ENCODE measurements at places on chromosomes 5 and 9.

DNA sequence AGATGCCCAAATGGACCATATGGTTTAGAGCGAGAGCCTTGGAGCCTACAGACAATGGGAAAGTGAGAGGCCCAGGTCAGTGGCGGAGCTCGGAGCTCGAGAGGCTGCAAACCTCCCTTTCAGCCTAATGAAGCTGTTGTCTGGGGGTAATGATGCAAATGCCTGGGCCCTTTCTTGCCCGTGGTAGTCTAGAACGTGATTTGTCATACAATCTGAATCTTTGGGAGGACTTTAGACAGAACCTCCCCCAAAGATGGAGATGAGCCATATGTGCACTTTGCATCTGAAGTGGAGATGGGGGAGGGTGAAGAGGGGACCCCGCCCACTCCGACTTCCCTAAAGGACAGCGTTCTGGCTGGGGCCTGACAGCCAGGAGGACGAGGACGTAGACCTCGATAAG, 10.3 kb upstream of the NEUROG1 start:
- no peak for DNase-seq

GRCh38 chr5:55114061-55114460, 11.6 kb downstream of the GZMA start:
- DNase-seq = no peak

- no peak for DNase-seq
Measured at GRCh38 chr9:129567329-129567728, 53.6 kb downstream of the C9orf50 start.

DNA sequence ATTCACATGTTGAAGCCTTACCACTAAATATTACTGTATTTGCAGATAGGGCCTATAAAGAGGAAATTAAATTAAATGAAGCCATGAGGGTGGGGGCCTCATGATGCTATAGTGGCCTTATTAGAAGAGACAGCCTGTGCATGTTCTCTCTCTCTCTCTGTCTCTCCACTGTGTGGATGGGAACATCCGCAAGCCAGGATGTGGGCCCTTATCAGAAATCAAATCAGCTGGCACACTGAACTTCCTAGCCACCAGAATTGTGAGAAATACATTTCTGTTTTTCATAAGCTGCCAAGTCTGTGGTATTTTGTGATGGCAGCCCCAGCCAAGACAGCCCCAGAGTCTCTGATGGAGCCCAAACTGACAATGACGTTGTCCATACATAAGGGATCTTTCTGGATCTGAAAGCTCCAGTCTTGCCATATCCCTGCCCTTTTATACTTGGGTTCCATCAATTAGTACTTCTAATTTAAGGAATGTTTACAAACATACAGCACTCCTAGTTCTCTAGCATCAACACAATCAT, 300.5 kb upstream of the ATP10B start:
- no peak for DNase-seq
